Osteoblast (primary cell): ENCODE measurements at places on chromosomes 3 and 15. TPM values are rescaled to one million over a fixed set of nuclear protein-coding genes. Genes with fewer than 3 reads are reported as not detected.

SLC35G2 gene
- total RNA-seq: 8.0 and 9.7 TPM in 2 replicates

ABI3BP gene
- total RNA-seq: 130 and 183 TPM in 2 replicates

FBXO40 gene
- not detected in 2 replicates for total RNA-seq

GRCh38 chr3:70476174-70476573, 163.7 kb upstream of the MDFIC2 start:
- no peaks in the 10 kb centered on the region for H3K4me1 ChIP-seq
- H3K27ac ChIP-seq: no peak overlapping the region
- no peaks in the 10 kb centered on the region for H3K27me3 ChIP-seq
- DNase-seq: no peak

DNA sequence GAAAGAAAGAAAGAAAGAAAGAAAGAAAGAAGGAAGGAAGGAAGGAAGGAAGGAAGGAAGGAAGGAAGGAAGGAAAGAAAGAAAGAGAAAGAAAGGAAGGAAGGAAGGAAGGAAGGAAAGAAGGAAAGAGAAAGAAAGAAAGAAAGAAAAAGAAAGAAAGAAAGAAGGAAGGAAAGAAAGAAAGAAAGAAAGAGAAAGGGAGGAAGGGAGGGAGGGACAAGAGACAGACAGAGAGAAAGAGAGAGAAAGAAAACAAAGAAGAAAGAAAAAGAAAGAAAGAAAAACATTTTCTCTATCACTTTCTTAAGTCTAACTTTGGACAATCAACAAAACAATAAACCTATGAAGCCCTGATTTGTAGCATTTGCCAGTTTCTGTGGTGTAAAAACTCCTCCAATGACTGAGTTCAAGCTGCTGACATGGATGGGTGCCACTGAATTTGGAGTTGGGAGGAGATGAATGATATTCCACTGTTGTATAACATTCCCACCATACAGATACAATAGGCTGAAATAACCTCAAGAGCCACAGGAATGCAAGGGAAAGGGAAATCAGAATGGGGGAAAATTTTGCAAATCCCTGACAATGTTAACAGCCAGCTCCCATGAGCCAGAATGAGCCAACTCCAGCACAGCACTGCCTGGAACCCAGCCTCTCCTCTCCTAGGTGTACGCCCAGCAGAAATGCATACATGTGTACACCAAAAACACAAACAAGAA, 15.0 kb upstream of the RTP3 start:
- no peak overlapping the region for H3K27ac ChIP-seq
- H3K27me3 ChIP-seq: peaks cover 31% of the 10 kb centered on the region
- DNase-seq: peak; percentile 83
- H3K4me1 ChIP-seq: peaks cover 7% of the 10 kb centered on the region

DNA sequence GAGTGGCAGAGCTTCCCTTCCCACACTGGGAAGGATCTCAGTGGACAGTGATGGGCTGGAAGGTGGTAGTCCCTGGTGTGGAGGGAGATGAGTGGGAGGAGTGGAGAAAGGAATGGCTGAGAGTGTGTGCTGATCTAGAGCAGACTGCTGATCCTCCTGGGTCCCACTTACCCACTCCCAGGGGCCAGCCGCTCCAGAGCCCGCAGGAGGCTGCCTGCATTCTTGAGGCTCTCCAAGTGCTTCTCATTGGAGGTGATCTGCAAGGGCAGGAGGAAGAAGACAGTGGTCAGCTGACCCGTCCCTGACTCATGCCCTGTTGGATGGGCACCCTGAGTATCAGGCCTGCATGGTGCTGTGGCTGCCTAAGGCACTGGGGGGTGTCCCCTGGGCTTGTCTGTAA, 50.0 kb downstream of the CTNNB1 start:
- H3K36me3 ChIP-seq: peaks cover 3% of the 10 kb centered on the region
- H3K27ac ChIP-seq: no peak overlapping the region
- no peak overlapping the region for H3K4me3 ChIP-seq
- DNase-seq: no peak
- no peaks in the 10 kb centered on the region for H3K27me3 ChIP-seq

GALNT15 gene
- 6.5 and 7.1 TPM in 2 replicates for total RNA-seq

DNA sequence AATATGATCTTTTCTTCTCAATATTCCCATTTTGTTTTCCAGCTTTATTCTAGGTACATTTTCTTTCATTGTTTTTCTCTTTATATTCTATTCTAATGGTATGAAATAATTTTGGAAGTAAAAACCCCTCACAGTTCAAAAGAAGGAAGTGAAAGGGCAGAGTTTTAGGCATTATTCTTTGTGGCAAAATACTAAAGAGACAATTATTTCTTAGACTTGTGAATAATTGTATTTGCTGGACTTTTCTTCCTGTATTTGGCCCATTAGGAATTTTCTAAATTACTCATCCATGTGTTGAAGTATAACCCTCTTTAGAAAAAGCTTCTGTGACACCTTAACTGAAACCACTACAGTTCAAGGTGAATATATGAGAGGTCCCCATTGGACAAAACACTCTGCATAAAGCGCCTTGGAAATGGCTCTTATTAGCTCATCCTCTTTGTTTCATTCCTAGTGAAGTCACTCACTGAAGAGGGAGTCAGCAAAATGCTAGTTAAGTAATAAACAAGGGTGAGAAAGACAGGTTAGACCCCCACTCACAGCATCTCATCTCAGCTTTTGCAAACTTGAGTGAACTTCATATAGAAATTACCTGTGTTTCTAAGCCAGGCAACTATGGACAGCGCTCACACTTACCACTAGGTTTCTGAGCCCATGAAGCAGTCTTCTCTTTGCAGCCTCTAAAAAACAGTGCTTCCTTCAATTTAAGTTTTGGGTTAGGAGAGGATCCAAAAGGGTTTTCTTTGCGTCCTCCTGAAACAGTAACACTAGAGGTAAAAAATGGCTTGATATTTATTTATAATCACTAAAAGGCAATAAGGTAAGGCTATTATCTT, 327.5 kb downstream of the ARPP21 start:
- H3K4me3 ChIP-seq: no peak overlapping the region
- H3K27ac ChIP-seq: no peak overlapping the region
- H3K27me3 ChIP-seq: no peaks in the 10 kb centered on the region
- no peaks in the 10 kb centered on the region for H3K36me3 ChIP-seq
- H3K4me1 ChIP-seq: no peaks in the 10 kb centered on the region

SERPINI1 gene
- total RNA-seq: 1.4 and 2.7 TPM in 2 replicates

GRCh38 chr3:150351398-150351797, 56.7 kb upstream of the TSC22D2 start:
- DNase-seq: no peak
- H3K4me3 ChIP-seq: no peak overlapping the region
- no peaks in the 10 kb centered on the region for H3K36me3 ChIP-seq
- H3K27me3 ChIP-seq: no peaks in the 10 kb centered on the region

CGNL1 gene
- 1.1 and 1.5 TPM in 2 replicates for total RNA-seq

DNA sequence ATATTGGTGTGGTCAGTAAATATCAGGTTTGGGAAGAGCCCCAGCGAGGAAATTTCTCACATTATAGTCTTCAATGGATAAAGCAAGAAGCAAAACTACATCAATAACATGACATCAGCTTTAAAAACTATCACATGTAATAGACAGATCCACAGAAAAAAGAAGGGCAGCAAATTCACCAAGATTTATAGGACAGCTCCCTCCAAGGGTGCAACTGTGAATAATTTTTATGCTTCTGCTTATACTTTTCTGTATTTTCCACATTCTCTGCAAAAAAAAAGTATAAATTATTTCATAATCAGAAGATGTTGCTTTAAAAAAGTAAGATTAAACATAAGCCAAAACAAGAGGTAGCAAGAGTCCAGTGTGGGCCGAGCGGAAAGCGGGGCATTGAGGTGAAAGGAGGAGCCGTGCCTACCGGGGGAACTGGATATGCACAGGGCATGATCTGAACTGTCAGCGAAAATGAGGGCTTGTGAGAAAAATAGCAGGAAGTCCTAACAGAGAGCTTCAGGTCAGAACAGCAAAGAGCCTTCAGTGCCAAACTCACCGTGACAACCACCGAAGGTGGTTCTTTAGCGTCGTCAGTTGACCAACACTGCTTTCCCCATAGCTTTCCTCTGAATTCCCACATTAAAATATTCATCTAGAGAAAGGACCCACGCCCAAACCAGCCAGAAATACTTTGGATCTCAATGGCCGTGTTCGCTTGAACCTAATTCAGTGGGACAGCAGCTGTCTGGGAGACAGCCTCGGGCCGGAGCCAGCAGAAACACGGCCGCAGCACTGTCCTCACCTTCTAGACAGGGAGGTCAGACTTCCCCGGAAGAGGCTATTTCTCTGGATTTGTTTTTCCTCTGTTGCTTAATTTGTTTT, 59.8 kb downstream of the FAM174B start:
- H3K27me3 ChIP-seq: no peaks in the 10 kb centered on the region
- H3K27ac ChIP-seq: no peak overlapping the region
- no peaks in the 10 kb centered on the region for H3K36me3 ChIP-seq
- no peak for DNase-seq
- H3K4me3 ChIP-seq: no peak overlapping the region
- H3K4me1 ChIP-seq: peaks cover 4% of the 10 kb centered on the region

GRCh38 chr15:79376383-79376782, 55.8 kb upstream of the MINAR1 start:
- H3K27me3 ChIP-seq: no peaks in the 10 kb centered on the region
- no peak overlapping the region for H3K4me3 ChIP-seq
- H3K4me1 ChIP-seq: no peaks in the 10 kb centered on the region
- DNase-seq: no peak

MEIS2 gene
- total RNA-seq: 14.7 and 17.7 TPM in 2 replicates
